Activated T-helper 1 cell treated with anti-CD3 and anti-CD28 coated beads, Interleukin-12 subunit alpha, Interleukin-12 subunit beta, Interleukin-2, Interleukin-4 antibody, amounts not matched to agents 30 ng/mL and 10 ng/mL and 1 ng/mL, durations not matched to agents 14 hours and 24 hours and 36 hours (primary cell): ENCODE measurements at places on chromosomes 16 and 17.

- H3K4me3 ChIP-seq: no peak overlapping the region
- peaks cover 47% of the 10 kb centered on the region for H3K27me3 ChIP-seq
- H3K4me1 ChIP-seq: peaks cover 8% of the 10 kb centered on the region
- no peak for DNase-seq
- no peak overlapping the region for H3K27ac ChIP-seq
- H3K36me3 ChIP-seq: no peaks in the 10 kb centered on the region
Measured at GRCh38 chr17:15269087-15269779, 4.1 kb upstream of the PMP22 start.

DNA sequence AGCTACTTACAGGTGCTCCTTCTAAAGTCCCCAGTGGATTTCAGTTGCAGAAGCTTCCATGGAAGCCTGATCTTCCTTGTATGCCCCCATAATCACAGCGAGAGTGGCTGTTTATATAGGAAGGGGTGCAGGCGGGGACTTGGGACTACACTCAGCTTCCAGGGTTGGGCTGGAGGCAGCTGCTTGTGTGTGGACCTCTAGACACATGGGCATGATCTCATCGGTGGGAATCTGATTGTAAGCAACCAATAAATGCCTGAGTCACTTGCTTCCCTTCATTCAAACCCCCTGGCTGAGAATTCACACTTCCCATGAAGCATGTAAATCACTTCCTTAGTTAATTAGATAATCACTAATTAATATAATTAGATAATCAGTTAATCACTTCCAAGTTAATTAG is 1.0 kb upstream of the KRT20 start:
- no peaks in the 10 kb centered on the region for H3K36me3 ChIP-seq
- no peak overlapping the region for H3K4me3 ChIP-seq
- H3K27me3 ChIP-seq: peaks cover 31% of the 10 kb centered on the region
- H3K27ac ChIP-seq: no peak overlapping the region
- no peak for DNase-seq

GRCh38 chr16:88069397-88070168 is 118.3 kb downstream of the BANP start:
- no peak for DNase-seq
- H3K4me1 ChIP-seq: no peaks in the 10 kb centered on the region
- H3K27me3 ChIP-seq: no peaks in the 10 kb centered on the region
- peak overlapping the region; percentile 59 for H3K27ac ChIP-seq
- H3K4me3 ChIP-seq: no peak overlapping the region

DNA sequence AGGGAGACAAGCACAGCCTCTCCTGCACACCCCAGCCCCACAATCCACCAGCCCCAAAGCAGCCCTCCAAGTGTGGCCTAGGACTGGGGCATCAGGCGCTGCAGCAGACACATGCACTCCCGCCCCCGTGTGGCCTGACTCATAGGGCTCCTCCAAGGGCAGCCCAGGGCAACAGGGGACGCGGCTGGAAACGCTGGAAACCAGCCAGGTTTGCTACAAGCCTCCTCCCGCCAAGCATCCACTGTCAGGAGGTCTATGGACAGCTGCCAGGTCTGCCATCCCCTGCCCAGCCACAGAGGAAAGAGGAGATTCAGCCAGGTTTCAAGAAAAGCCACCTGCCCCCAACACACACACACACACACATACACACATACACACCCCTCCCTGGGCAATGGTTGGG is 25.8 kb downstream of the SRCIN1 start:
- H3K36me3 ChIP-seq: no peaks in the 10 kb centered on the region
- H3K4me1 ChIP-seq: peaks cover 9% of the 10 kb centered on the region
- DNase-seq: no peak
- no peak overlapping the region for H3K27ac ChIP-seq
- H3K27me3 ChIP-seq: peaks cover 74% of the 10 kb centered on the region
- no peak overlapping the region for H3K4me3 ChIP-seq

DNA sequence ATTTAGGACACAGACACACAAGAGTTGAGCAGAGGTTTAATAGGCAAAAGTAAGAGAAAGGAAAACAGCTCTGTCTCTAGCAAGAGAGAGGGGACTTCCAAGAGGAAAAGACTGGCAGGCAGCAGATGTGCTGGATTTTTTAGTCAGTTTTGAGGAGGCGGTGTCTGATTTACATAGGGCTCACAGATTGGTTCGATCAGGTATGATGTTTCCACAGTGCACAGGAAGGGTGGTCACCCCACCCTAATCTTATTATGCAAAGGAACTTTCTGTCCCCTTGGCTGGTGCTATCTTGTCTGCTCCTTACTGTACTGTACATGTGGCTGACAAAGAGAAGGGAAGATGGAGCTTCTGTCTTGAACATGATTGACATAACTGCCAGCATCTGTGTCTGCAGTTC is 25.3 kb downstream of the BFAR start:
- peak overlapping the region; percentile 75 for H3K27ac ChIP-seq
- no peaks in the 10 kb centered on the region for H3K27me3 ChIP-seq
- no peak for DNase-seq
- H3K4me1 ChIP-seq: peaks cover 7% of the 10 kb centered on the region
- peaks cover 37% of the 10 kb centered on the region for H3K36me3 ChIP-seq
- H3K4me3 ChIP-seq: no peak overlapping the region

- H3K27me3 ChIP-seq: no peaks in the 10 kb centered on the region
- peak overlapping the region; percentile 73 for H3K27ac ChIP-seq
- peaks cover 34% of the 10 kb centered on the region for H3K4me1 ChIP-seq
- peaks cover 25% of the 10 kb centered on the region for H3K36me3 ChIP-seq
- H3K4me3 ChIP-seq: no peak overlapping the region
- DNase-seq: no peak
Measured at GRCh38 chr16:8928467-8928957, 35.2 kb downstream of the USP7 start.

DNA sequence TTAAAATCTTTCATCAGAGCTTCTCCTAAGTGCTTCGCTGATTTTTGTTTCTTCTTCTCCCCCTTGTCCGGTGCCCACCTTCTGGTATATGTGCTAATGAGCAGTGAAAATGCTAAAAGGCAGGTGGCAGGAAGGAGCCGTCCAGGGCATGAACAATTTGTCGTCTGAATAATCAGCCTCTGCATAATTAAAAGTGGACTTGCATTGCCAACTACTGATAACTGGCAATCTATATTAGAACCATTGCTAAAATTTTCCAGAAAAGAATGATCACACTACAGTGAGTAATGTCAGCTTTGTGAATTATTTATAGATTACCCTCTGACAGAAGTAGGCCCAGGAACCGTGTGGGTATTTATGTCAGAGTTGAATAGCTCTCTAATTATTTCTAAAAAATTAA is 28.1 kb downstream of the SERPINF1 start:
- DNase-seq: no peak
- peaks cover 14% of the 10 kb centered on the region for H3K36me3 ChIP-seq
- H3K27me3 ChIP-seq: no peaks in the 10 kb centered on the region
- H3K4me1 ChIP-seq: no peaks in the 10 kb centered on the region
- H3K27ac ChIP-seq: no peak overlapping the region

DNA sequence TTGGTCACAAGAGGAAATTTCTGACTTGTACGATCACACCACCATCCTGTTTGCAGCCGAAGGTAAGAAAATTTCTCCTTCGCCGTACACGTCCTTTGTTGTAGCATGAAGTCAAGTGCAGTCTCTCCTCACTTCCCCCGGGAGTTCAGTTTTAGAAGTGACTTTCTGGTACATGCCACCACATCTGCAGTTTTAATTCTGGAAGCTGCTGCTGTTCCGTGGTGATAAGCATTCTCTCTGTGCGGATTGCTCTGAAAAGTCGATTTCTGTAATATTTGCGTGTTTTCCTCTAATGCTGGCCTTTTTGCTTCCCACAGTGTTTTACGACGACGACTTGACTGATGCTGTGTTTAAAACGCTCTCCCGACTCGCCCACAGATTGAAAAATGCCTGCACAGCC is 20.6 kb downstream of the METTL22 start:
- H3K4me1 ChIP-seq: peaks cover 8% of the 10 kb centered on the region
- no peaks in the 10 kb centered on the region for H3K27me3 ChIP-seq
- no peak overlapping the region for H3K4me3 ChIP-seq

DNA sequence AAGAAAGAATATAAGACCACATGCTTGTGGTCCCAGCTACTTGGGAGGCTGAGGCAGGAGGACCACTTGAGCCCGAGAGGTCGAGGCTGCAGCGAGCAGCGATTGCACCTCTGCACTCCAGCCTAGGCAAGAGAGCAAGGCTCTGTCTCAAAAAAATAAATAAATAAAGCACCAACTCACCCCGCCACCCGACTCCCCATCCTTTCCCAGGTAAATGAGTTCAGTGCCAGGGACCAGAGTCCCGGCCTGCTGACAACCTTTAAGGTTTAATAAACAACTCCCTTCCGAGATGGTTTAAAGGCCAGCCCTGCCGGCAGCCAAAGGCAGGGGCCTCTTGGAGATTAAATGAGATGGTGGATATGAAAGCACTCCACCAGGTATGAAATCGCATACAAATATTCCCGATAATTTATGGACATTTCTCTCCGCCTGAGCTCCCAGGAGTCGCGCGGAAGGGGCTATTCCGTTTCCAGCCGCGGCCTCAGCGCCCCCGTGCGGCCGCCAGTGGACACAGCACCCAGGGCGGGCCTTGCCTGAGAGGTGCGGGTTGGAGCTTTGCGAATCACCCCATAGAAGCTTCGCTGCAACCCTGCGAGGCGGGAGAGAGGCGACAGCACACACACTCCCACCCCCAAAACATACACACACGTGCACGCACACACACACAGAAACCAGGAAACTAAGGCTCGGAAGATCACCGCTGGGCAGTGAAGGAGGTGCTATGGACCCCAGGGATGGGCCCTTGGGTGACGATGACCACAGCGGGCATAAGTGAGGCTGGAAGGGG is 4.0 kb upstream of the RPL38 start:
- H3K27me3 ChIP-seq: peaks cover 36% of the 10 kb centered on the region
- H3K27ac ChIP-seq: no peak overlapping the region
- H3K36me3 ChIP-seq: peaks cover 3% of the 10 kb centered on the region
- peaks cover 14% of the 10 kb centered on the region for H3K4me1 ChIP-seq
- peak; percentile 59 for DNase-seq
- H3K4me3 ChIP-seq: no peak overlapping the region

DNA sequence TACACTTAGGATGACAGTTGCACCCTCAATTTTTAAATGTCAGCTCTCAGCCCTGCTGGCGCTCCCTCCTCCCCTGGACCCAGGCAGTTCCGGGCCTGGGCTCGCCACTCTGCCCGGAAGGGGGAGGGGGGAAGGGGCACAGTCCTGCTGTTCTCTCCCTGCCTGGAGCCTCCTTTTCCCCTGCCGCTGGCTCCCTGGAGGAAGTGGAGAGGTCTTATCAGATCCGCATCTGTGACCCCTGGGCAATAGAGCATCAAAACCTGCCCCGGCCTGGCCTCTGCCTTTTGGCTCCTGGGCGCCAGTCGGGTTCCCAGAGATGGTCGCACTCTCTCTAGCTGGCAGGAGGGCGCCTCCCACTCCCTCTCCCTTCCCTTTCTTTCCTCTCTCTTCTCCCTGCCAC is 149.3 kb downstream of the IRF8 start:
- no peak overlapping the region for H3K27ac ChIP-seq
- no peaks in the 10 kb centered on the region for H3K36me3 ChIP-seq
- no peak overlapping the region for H3K4me3 ChIP-seq
- peaks cover 14% of the 10 kb centered on the region for H3K4me1 ChIP-seq
- H3K27me3 ChIP-seq: peaks cover 22% of the 10 kb centered on the region

DNA sequence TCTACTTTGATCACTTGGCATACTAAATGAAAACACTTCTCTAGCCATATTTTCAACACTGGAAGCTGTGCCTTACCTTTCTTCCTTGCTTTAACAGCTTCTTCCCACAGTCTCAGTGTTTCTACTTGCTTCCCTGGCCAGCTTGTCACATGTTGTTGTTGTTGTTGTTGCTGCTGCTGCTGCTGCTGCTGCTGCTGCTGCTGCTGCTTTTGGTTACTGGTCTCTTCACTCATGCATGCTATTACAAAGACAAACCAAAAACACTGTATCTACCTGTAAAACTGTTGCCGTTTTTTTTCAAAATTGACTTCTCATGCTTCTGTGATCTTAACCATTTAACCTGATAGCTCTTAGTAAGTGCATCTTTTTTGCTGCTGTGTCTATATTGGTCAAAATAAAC is 9.0 kb downstream of the VEZF1 start:
- peaks cover 33% of the 10 kb centered on the region for H3K4me1 ChIP-seq
- H3K27me3 ChIP-seq: no peaks in the 10 kb centered on the region
- peaks cover 65% of the 10 kb centered on the region for H3K36me3 ChIP-seq
- H3K27ac ChIP-seq: no peak overlapping the region

DNA sequence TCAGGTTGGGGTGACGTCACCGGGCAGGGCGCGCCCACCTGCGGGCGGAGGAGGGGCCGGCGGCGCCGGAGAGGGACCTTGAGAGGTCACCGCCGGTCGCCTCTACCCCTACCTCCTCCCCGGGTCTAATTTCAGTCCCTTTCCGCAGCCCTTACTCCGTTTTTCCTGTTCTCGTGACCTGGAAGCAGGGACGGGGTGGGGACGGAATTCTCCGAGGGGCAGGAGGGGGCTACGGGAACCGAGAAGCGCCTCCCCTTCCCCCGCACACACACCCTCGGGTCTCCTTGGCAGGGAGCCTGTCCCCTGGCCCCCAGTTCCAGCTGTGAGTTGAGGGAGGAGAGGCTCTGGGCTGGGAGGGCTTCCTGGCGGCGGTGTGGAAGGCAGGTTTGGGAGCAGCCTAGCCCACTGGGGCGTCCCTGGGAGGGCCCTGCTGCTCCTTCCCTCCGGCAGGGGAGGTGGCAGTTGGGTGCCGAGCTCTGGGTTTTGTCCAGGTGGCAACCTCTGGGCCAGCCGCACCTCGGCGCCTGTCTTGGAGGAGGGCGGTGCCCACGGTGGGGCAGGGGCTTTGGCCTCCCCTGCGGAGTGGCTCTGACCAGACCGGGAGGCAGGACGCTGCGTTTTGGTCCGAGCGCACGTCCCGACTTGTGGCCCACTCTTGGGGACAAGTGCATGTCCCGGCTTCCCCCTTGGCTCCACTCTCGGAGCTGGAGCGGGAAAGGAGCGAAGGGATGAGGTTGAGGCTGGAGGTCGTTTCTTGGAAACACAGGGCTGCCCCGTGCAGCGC is 773 bp downstream of the SYNGR3 start:
- peaks cover 14% of the 10 kb centered on the region for H3K36me3 ChIP-seq
- DNase-seq: peak; percentile 58
- peaks cover 11% of the 10 kb centered on the region for H3K27me3 ChIP-seq
- peaks cover 26% of the 10 kb centered on the region for H3K4me1 ChIP-seq
- peak overlapping the region; percentile 82 for H3K4me3 ChIP-seq

GRCh38 chr17:17844500-17844899 is 7.7 kb upstream of the SREBF1 start:
- no peak overlapping the region for H3K27ac ChIP-seq
- DNase-seq: no peak
- H3K4me1 ChIP-seq: peaks cover 34% of the 10 kb centered on the region
